Stimulated activated CD4-positive, alpha-beta T cell treated with anti-CD3 and anti-CD28 coated beads, TNF-alpha, amount 100 ng/mL, for 48 hours (primary cell): ENCODE measurements at places on chromosomes 7 and 10.

- DNase-seq: no peak
Observed at GRCh38 chr10:119633538-119634218, 17.5 kb upstream of the BAG3 start.

DNA sequence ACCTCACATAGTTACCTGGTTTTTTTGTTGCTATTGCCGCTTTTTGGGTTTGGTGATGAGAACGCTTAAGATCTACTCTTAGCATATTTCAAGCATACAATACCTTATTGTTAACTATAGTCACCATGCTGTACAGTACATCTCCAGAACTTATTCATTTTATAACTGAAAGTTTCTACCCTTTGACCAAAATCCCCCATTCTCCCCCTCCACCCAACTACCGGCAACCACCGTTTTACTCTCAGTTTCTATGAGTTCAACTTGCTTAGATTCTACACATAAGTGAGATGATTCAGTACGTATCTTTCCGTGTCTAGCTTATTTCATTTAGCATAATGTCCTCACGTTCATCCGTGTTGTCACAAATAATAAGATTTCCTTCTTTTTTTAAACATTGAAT lies 86.7 kb upstream of the IL6 start:
- peak; percentile 30 for DNase-seq

- no peak for DNase-seq
Observed at GRCh38 chr7:121428855-121429489, 32.9 kb upstream of the FAM3C start.

GRCh38 chr7:4241791-4242190 lies 440.3 kb upstream of the FOXK1 start:
- DNase-seq: no peak

- no peak for DNase-seq
Observed at GRCh38 chr10:117652228-117653169, 110.0 kb downstream of the EMX2 start.

DNA sequence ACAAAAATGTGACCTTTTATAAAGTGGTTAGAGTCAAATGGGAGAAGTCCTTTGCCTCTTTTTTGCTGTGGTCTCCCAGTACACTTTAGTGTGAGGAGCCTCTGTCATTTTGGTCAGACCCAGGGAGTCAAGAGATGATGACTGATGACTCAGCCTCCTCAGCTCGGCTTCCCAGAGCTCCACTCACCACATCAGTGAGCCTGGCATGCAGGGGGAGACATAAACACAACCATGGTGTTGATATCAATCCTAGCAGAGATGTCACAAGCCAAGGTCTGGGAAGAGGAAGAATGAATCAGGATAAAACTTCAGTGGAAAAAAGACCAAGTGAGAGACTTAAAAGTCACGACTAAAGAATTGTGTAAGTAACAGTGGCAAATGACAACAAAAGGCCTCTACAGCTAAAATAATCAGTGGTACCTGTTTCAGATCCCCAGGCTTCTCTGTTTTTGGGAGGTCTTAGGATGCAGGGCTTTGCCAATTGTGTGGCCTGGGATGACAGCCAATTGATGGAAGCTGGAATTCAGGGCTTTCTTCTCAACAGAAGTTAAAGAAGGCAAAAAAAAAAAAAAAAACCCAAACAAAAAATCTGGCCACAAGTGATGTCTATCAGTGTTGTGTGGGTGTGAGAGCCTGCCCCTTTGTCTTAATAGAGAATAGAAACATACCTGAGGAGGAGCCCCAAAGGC lies 50.2 kb downstream of the TFAM start:
- DNase-seq: peak; percentile 8

- no peak for DNase-seq
Observed at GRCh38 chr7:43700646-43701499, 28.4 kb downstream of the COA1 start.

GRCh38 chr10:114206902-114207301 lies 27.7 kb downstream of the TDRD1 start:
- no peak for DNase-seq

- no peak for DNase-seq
Observed at GRCh38 chr10:80633383-80633860, 95.7 kb downstream of the SH2D4B start.

- no peak for DNase-seq
Observed at GRCh38 chr10:27719052-27719451, 26.6 kb downstream of the MKX start.

DNA sequence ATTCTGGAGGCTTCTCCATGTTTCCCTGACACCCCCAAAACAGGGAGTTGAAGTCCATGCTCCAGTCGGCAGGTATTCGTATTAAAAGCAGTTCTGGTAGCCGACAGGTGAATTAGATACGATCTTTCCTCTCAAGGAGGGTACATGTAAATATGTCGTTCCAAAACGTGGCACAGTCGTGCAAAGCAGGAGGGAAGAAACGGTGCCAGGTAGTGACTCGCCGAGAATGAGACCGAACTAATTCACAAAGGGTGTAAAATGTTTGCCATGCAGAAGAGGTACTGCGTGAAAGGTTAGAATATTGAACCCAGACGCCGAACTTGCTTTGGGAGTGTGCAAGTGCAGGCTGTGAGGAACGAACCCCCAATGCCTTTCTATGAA lies 483 bp downstream of the EDRF1 start:
- DNase-seq: no peak

- DNase-seq: no peak
Observed at GRCh38 chr10:17993361-17993760, 41.6 kb downstream of the SLC39A12 start.

GRCh38 chr7:2037808-2038522 lies 194.8 kb downstream of the MAD1L1 start:
- DNase-seq: no peak

- peak; percentile 32 for DNase-seq
Observed at GRCh38 chr7:102279537-102280400, 6.9 kb upstream of the SH2B2 start.

- DNase-seq: no peak
Observed at GRCh38 chr10:130009228-130009627, 45.2 kb upstream of the EBF3 start.

GRCh38 chr7:154482863-154483262 lies 430.7 kb downstream of the DPP6 start:
- DNase-seq: no peak

GRCh38 chr10:52145636-52146035 lies 168.4 kb upstream of the DKK1 start:
- DNase-seq: no peak
